ENCODE measurements at places on chromosomes 11 and 22. TPM values are rescaled to one million over a fixed set of nuclear protein-coding genes. Genes with fewer than 3 reads are reported as not detected.

Gene LARGE2
- 0.09 TPM for total RNA-seq

Gene PNPLA3
- total RNA-seq: 4.5 TPM

Gene MAJIN
- not detected for total RNA-seq

Gene OR5L1
- total RNA-seq: not detected

Gene TMEM223
- total RNA-seq: 12.8 TPM

Gene PKNOX2
- total RNA-seq: 0.92 TPM

Gene OR8D2
- total RNA-seq: not detected

Measured in smooth muscle cell of bladder (primary cell).